HS-27A (cell line): ENCODE measurements at places on chromosomes 4 and X.

- no peak for DNase-seq
These were observed 39.3 kb upstream of the WWC2 start for GRCh38 chr4:183059797-183060196.

DNA sequence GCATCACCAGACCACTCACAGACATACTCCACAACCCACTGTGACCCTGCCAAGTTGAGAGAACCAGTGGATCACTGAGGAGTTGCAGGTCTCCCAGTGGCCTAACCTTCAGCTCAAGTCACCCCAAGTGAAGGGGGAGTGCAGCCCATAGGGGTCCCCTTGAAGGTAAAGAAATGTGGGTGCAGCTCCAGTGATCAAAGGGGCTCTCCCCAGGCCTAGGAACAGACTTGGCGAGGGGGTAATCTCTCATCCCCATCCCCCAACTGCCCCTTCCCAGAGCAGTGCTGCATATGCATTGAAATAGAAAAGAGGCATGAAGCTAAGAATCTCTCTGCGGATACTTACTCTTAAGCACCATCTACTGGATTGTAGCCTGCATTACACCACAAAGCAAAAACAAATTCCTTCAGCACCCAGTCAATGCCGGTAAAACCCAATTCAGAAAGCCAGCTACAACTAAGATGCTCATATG, 27.0 kb downstream of the MAGEE1 start:
- DNase-seq = no peak

GRCh38 chr4:37603070-37603468, 83.1 kb downstream of the RELL1 start:
- DNase-seq = peak; percentile 36

GRCh38 chrX:152259150-152259549, 120.8 kb upstream of the MAGEA10 start:
- DNase-seq = no peak

GRCh38 chr4:145295547-145295946, 115.2 kb upstream of the OTUD4 start:
- no peak for DNase-seq

DNA sequence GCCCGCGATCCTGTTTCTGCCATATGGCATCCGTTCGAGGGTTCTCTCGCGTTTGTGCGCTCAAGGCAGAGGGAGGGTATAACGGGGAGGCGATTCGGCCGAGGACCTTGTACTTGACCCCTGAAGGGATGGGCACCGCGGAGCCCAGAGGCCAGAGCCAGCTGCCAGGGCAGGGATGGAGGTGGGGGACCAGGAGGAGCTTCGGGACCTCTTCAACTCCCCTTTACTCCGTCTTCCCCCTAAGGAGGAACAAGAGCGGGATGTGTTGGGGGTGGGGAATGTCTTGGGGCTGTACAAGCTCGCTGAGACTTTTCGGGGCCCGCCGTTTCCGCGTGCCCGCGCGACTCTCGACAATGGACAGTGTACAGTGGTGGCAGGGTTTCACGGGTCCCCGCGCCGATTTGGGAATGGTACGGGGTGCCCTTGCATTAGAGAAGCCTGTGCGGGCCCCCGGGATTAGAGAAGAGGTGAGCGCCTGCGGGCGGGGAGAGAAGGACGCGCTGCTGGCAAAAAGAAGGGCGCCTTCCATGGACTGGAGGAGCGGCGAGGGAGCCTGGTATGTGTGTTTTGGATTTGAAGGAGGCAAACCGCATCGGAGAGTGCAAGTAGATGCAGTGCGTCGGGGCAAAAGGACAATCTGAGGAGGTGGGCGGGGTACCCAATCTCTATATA, 760 bp downstream of the UGT8 start:
- no peak for DNase-seq

- no peak for DNase-seq
These were observed 424.3 kb downstream of the GRXCR1 start for GRCh38 chr4:43316813-43317212.

DNA sequence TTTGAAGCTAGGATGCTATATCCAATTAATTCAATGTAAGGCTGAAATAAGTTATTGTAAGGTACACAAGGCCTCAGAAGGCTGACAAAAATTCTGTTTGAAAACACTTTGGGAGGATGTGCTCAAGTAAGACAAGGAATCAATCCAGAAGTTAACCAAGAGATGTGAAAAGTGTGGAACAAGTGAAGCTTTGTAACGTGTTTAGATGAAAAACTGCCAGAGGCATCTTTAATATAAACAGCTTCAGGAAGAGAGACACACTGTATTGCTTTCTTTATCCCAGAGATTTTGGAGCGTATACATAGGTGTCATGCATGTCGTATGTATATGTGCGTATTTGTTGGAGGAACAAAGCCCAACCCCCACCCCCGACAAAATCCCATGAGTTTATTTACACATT, 28.3 kb upstream of the YTHDC1 start:
- no peak for DNase-seq

DNA sequence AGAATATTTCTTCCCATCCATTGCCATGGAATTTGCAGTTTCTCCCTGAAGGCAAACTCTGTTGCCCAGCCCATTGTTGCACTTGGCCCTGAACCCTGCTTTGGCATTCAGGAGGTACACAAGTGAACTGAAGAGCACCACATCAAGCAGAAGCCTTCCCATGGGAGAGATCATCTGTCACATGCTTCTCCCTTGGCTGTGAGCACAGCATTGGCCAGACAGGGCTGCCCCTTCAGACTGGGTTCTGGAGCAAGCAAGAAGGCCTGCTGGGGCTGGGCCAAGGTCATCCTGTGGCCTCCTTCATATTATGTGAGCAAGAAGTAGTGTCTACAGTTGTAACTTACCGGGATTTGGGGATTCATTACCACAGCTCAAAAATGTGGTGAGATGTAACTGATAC, 22.7 kb downstream of the SCML1 start:
- DNase-seq = no peak

- DNase-seq = no peak
These were observed 229.3 kb upstream of the NEIL3 start for GRCh38 chr4:177080388-177080787.

DNA sequence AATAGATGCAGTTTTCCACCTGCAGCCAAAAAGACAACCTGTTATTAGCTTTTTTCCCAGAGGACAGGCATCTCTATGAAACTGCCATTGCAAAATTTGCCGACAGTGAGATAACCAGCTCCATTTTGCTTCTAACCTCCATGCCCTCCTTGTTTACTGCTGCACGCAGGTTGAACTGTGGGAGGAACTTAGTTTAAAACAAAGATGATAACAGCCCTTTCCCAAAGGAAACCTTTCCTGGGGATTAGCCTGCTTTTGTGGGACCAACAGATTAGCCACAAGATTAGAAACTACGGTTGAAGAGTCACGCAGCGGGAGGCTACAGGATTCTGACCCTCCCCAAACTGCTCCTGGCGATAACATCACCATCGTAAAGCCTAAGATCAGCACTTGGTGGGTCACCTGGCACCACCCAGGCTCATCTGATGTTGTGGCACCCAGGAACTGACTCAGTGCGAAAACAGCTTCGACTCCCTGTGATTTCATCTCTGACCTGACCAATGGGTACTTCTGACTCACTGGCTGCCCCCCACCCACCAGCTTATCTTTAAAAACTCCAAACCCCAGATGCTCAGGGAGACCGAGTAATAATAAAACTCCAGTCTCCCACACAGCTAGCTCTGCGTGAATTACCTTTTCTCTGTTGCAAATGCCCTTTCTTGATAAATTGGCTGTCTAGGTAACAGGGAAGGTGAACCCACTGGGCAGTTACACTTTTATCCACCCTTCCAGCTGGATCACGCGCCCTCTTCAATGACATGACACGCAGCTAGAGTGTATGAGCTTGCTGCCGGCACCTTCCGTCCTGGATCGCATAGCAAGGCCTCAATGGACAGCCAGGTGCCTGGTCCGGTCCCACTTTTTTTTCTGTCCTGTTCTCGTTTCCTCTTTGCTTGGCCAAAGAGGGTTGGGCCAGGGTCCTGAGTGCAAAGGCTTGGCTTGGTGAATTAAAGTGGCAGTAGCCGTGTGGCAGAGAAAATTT, 27.2 kb downstream of the NOP14 start:
- DNase-seq = no peak

DNA sequence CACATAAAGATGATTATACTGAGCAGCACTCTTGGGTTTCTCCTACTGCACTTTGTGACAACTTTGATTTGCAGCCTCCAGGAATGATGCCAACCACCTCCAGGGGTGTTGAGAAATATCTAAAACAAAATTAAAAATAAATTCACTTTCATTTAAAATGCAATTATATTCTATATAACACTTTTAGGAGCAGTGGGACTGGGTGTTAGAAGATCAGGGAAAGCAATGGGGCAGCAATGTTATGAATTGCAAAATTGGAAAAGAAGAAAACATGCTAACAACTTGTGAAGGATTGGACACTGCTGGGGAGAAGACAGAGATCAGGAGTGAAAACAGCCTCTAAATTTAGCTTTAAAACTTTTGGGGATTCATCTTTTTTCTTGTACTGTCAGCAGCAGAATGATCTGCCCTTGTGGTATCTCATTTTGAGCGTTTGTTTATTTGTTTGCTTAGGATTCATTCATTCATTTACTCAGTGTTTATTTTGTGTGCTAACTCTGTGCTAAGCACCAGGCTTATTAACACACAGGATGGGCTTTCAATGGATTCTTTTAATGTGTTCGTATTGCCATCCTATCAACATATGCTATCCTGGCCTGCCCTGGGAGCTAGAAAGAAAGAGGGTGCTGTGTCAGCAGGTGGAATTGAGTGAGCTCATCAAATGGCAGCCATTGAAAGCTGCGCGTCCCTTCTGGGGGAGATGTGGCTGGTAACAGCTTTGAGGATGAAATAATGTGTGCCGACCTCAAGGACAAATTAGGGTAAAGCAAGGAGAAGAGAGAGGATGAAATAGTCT, 96.5 kb downstream of the FRMPD4 start:
- DNase-seq = no peak
